Naive thymus-derived CD4-positive, alpha-beta T cell (primary cell): ENCODE measurements at places on chromosomes 3 and 15.
A peak's percentile ranks its signal among the peaks of the same experiment; 100 is the strongest.

DNA sequence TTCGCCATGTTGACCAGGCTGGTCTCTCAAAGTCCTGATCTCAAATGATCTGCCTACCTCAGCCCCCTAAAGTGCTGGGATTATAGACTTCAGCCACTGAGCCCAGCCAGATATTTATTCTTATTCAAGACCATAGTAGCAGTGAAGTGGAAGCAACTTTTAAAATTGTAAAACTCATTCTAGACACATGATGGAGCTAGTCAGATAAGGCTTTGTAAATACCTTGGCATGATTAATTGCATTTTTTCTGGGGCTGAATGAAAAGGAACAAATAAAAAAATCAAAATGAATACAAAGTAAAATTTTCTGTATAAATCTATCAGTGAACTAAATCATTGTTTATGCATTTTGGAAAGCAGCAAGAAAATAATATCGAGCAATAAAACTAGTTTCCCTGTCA, 4.1 kb upstream of the MYO1E start:
- DNase-seq, result no peak

DNA sequence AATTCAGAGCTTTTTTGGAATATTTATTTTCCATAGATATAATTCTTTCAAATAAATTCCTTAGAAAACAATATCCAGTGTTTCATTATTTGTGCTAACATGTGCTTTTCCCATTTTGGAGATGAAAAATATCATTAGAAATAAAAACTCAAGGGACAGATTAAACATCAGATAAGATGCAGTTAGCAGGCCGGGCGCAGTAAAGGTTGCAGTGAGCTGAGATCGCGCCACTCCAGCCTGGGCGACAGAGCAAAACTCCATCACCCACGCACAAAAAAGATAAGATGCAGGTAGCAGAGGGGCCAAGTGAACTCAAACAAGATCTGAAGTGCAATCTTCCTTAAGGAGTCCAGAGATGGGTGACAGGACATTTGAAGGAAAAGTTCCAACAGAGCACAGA, 48.0 kb downstream of the ZNF445 start:
- no peak for DNase-seq

DNA sequence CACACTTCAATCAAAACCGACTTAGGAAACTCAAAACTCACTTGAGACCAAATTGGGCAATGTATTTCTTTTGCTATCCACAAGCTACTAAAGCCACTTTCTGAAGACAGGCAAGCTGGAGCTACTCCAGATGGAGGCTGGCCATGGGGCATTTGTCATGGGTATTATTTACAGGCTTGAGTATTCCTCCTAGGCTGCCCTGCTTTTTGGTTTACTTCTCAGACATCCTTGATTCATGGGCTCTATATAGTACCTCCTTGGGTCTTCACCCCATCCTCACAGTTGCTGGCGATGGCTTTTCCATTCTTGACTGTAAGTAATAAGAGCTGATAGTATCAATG, 18.6 kb upstream of the SYNM start:
- DNase-seq, result no peak

DNA sequence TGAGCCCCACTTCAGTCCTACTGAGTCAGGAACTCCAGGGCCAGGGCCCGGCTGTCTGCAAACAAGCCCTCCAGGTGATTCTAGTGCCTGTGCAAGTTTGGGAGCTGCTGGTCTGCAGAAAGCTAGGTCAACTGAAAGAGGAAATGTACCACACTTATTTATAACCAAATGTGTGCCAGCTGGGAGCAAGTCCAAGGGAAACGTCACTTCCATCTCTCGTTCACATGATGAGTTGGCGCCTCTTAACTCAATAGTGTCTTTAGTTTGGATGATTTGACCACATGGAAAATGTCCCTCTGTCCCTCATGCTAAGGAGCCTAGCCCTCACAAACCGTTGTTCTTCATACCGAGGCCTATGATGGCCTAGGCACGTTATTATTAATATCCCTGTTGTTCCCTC, 43.2 kb downstream of the GOLGA8S start:
- DNase-seq, result no peak

DNA sequence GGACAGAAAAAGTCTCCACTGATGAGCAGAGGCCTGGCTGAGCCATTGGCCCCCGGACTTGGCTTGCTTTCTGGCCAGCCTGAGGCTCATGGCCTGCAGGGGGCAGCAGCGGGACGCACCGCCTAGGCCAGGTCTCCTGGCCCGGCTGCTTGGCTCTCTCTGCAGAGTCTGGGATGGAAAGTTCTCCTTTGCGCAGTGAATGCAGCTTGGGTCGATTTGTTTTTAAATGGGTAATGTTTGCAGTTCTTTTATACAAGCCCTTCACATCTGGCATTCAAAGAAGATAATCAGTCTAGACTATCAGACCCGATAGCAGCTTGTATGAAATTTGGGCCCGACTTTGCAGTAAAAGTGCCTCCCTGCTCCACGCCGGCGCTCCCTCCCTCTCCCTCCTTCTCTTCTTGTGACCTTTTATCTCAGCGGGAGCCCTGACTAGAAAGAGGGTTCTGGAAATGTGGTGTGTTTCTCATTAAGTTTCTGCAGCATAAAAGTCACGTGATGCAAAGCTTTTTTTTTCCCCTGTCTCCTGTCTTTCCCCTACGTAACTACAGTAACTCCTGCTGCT, 59.9 kb downstream of the ZNF621 start:
- peak; percentile 19 for DNase-seq

- DNase-seq, result no peak
Observed at GRCh38 chr3:156317462-156318074, 197.2 kb downstream of the KCNAB1 start.

DNA sequence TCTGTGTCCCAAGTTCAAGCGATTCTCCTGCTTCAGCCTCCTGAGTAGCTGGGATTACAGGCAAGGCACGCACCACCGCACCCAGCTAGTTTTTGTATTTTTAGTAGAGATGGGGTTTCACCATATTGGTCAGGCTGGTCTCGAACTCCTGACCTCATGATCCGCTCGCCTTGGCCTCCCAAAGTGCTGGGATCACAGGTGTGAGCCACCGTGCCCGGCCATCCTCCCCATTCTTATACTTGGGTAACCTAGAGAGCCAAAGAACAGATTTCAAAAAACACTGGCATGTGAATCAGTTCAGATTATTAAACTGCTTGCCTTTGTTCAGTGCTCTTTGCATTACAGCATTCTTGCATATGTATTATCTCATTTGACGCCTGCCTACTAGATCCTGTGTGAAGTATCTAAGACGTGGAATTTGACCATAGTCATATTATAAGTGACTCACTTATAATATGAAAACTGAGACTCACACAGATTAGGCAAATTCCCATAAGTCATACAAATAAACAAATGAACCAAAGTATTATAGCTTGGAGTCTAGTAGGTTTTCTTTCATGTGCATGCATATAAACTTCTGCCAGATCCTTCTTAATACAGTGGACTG, 123.5 kb downstream of the UNC13C start:
- DNase-seq, result no peak

- no peak for DNase-seq
Observed at GRCh38 chr3:195900436-195901355, 7.7 kb downstream of the TNK2 start.

GRCh38 chr3:71104121-71104541, 479.4 kb downstream of the FOXP1 start:
- no peak for DNase-seq

DNA sequence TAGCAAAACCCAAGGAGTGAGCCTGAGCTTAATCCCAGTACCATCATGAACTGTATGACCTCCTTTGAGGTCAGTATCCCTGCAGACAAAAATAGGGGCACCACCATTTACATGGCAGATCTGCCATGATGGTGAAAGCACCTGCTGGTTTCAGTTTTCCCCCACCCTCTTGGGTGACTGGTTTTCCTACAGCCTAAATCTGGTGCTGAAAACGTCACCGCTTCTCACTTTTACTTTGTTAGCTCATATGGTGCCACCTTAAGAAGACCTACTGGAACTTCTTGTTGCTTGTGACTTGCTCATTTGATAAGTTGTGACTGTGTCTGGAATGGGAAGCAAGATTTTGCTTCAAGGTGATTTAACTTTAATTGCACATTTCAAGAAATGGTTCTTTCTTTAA, 5.1 kb downstream of the PPP1R2 start:
- DNase-seq, result peak; percentile 78

DNA sequence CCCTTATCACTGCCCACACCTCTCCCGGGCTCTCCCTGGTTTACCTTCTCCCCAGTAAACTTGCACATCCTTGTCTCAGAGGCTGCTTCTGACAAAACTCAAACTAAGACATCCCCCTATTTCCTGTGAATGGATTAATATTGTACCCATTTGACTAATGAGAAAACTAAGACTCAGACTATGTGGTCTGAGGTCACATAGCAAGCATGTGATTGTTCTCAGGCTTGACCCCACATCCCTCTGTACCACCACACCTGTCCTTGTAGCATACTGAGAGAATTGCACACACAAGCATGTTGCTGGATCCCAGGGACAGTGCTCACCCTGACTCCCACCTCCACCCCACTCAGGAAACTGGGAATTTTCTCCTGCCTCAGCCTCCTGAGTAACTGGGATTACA, 90.7 kb upstream of the HES1 start:
- DNase-seq, result no peak

- peak; percentile 68 for DNase-seq
Observed at GRCh38 chr3:30631243-30631904, 25.0 kb downstream of the TGFBR2 start.

- no peak for DNase-seq
Observed at GRCh38 chr3:171788546-171789351, 21.5 kb downstream of the PLD1 start.

DNA sequence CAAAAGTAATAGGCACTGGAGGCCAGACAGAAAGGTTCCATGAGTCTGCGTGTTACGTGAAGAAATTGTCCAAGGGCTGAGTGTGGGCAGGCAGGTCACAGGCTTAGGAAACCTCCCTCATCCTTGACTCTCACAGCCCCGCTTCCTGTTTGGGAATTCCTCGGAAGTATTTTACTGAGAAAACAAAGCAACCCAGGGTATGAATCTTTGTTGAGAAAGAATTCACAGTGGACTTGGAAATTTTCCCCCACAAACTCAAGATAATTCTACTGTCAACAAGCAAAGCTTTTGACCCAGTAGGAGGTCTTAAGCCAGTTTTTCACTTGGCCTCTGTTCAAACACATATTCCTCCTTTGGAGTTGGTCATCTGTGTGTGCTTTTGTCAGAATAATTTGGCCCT, 377.1 kb upstream of the TPM1 start:
- no peak for DNase-seq

DNA sequence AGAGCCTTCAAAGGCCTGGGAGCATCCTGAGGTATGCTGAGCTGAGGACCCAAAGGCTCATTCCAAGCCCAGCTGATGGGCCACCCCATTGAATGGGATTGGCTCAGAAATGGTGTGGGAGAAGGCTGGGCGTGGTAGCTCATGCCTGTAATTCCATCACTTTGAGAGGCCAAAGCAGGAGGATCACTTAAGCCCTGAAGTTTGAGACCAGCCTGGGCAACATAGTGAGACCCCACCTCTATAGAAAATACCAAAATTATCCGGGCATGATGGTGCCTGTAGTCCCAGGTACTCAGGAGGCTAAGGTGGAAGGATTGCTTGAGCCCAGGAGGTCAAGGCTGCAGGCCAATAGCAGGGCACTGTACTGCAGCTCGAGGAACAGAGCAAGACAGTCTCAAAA, 43.8 kb upstream of the ADAMTSL3 start:
- DNase-seq, result no peak

GRCh38 chr15:29968099-29968894, 114.5 kb upstream of the GOLGA8J start:
- no peak for DNase-seq

GRCh38 chr15:99677540-99678134, 55.6 kb downstream of the LYSMD4 start:
- DNase-seq, result no peak

DNA sequence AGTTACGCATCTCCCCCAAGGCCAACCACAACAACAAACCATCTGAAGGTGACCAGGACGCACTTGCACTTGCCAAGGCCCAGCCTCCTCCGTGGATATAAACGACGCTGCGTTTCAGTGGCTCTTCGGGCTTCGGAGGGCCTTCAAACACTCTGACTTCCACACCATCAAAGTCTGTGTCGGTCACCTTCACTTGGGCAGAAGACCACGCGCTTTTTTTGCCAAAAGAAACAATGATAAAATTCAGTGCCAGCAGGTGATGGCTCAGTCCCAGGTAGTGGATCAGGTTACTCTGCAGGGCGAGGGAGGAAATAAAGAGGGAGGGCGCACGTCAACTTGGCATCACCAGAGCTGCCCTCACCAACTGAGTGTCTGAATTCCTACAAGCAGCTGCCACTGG, 63.0 kb downstream of the NCEH1 start:
- DNase-seq, result no peak

- no peak for DNase-seq
Observed at GRCh38 chr3:45914362-45915058, 28.2 kb downstream of the CCR9 start.

GRCh38 chr3:83226751-83227150, 1465.3 kb upstream of the GBE1 start:
- no peak for DNase-seq

GRCh38 chr3:187593451-187593850, 76.7 kb downstream of the SST start:
- DNase-seq, result no peak

- no peak for DNase-seq
Observed at GRCh38 chr3:98199020-98199419, 32.5 kb downstream of the OR5H15 start.

- no peak for DNase-seq
Observed at GRCh38 chr15:54502416-54503075, 524.3 kb downstream of the UNC13C start.

- no peak for DNase-seq
Observed at GRCh38 chr3:154011036-154011435, 110.2 kb upstream of the ARHGEF26 start.

DNA sequence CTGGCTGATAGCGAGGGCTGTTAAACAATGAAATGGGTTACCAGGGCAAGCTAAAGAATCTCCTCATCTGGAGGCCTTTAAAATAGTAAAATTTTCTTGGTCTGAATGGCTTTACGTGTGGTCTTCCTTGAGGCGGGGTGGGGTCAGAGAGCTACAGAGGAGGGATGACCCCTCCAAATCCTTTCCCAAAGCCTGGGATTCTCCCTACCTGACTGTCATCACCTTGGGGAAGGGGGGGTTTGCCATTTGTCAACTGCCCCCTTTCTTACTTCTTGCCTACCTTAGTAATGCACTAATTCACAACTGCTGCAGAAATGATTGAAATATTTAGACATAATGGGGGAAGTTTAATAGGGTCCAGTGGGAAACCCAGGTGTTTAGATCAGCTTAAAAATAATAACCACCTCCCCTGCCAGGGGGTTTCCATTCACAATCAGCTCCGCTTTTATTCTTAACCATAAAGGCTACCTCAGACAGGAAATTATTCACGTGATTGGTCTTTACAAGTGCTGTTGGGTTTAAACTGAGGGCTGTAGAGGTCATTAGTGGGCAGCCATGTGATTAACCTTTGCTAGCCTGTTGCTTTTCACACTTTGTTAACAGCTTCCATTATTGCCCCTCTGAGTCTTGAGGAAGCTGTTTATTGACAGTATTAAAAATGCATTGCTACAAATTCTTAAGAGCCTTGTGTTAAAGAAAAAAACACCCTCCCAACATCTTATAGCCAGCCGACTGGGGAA, 276.5 kb upstream of the ATP11B start:
- no peak for DNase-seq
